ENCODE measurements at places on chromosomes 5 and 9.

DNA sequence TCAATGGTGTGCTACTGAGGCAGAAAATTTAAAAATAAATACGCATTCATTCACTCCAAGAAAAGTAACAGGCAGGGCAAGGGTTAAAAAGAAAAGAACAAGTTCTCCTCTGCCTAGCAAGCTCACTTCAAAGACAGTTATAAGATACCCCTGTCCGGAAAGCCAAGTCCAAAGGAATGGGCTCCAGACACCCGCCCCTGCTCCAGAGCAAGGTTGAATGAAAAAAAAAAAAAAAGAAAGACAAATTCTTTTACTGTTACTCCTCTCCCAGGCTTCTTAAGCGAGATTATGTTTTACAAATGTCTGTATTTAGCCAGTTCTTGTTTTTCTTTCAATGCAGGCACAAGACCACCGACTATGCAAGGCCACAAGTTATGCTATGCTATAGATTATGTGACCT lies 9.1 kb upstream of the ANXA2R start:
- no peak for DNase-seq

GRCh38 chr5:8865686-8866374 lies 680.0 kb downstream of the SEMA5A start:
- DNase-seq = no peak

DNA sequence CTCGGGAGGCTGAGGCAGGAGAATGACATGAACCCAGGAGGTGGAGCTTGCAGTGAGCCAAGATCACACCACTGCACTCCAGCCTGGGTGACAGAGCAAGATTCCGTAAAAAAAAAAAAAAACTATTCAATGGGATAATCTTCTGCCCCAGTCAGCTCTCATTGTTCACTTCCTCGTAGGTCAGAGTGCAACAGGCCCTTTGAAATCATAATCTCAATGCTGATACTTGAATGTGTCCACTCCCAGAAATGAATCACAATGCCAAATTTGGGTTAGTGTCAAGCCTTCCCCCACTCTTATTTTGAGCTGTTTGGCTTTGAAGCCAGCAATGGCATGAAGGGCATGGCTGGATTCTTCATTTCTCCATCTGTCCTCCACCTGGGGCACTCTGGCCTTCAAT lies 610.3 kb upstream of the KLF4 start:
- no peak for DNase-seq

GRCh38 chr5:73969195-73970036 lies 343.4 kb downstream of the ARHGEF28 start:
- DNase-seq = no peak

GRCh38 chr9:5044160-5044559 lies 59.1 kb downstream of the JAK2 start:
- no peak for DNase-seq

GRCh38 chr9:129693741-129694140 lies 28.3 kb downstream of the PRRX2 start:
- no peak for DNase-seq

GRCh38 chr9:101566904-101567724 lies 27.7 kb downstream of the PPP3R2 start:
- DNase-seq = no peak

- DNase-seq = no peak
Observed at GRCh38 chr5:99651298-99651697, 722.5 kb upstream of the CHD1 start.

- DNase-seq = no peak
Observed at GRCh38 chr9:3224931-3225330, 300.9 kb downstream of the RFX3 start.

DNA sequence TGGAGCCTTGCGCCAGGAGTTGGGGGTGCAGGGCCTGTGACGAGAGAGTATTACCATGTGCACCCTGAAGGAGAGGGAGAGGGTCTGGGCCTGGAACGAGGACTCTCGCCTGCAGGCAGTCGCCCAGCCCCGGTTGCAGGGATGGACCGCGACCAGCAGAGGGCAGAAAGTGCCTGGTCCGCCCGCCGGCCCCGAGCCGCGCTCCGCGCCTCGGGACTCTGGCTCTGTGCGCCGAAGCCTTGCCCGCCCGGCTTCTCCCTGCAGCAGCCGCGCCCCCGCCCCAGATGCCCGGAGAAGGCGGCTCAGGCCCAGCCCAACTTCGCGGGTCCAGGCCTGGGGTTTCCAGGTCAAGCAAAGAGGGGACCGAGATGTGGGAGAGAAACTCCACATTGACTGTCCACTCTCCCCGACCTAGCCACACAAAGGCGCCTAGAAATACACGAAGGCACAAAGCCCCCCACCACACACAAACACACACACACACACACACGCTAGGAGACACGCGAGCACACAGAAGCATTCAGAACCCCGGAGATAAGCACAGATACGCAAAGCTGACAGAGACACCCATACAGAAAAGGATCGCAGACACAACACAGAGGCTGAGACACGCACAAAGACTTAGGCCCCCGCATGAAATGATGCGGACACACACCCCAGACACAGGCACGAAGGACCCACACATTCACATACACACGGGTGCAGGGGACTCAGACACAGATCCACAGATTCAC lies 2.0 kb upstream of the LMX1B start:
- DNase-seq = peak; percentile 75

DNA sequence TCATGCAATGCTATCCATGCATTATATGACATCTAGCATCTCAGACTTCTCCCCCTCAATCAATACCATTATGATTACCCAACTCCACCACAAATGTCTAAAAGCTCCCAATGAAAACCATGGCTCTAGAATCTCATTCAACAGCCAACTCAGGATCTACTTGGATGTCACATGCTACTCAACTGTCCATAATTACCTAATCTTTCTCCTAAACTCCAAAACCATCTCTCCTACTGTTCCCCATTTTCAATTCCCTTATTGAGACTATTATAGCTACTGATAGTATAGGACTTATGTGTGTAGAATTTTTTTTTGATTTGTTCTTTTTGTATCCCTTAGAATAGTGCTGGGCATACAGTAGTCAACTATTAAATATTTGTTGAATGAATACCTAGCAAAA lies 8.2 kb upstream of the STRBP start:
- DNase-seq = no peak
